ENCODE measurements at places on chromosomes 3 and 15.

GRCh38 chr15:41778521-41778920 lies 4.2 kb downstream of the MAPKBP1 start:
- DNase-seq = no peak

GRCh38 chr3:74623261-74623836 lies 8.9 kb upstream of the CNTN3 start:
- no peak for DNase-seq

- DNase-seq = no peak
These were observed 420.6 kb downstream of the TBL1XR1 start for GRCh38 chr3:176776622-176777175.

DNA sequence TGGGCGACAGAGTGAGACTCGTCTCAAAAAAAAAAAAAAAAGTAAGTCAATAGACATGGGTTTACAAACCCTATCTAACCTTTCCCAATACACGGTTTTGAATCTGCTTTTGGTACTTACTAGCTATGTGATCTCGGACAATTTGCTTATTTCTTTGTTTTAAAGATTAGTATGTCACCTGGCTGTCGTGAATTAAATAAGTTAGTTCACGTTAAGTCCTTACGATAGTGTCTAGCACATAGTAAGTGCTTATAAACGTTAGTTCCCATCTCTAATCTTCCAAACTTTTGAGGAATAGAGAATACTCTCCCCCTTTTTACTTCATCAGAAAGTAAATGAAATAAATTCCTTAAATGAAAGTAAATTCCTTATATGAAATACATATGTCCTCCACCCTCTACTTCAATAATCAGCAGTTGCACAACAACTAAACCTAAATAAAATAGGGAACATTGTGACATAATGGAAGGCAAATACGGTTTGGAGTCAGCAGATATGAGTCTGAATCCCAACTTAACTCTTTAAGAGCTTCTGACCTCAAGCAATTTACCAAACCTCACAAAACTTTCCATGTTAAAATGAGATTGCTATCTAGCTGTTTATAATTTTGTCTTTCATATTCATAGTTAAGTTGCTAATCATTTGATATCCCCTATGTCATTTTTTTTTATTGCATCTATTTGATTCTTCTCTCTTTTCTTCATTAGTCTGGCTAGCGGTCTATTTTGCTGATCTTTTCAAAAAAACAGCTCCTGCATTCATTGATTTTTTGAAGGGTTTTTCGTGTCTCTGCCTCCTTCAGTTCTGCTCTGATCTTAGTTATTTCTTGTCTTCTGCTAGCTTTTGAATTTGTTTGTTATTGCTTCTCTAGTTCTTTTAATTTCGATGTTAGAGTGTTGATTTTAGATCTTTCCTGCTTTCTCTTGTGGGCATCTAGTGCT lies 134.6 kb downstream of the PEAK1 start:
- DNase-seq = no peak

GRCh38 chr3:154656486-154656885 lies 226.5 kb upstream of the GPR149 start:
- DNase-seq = no peak

DNA sequence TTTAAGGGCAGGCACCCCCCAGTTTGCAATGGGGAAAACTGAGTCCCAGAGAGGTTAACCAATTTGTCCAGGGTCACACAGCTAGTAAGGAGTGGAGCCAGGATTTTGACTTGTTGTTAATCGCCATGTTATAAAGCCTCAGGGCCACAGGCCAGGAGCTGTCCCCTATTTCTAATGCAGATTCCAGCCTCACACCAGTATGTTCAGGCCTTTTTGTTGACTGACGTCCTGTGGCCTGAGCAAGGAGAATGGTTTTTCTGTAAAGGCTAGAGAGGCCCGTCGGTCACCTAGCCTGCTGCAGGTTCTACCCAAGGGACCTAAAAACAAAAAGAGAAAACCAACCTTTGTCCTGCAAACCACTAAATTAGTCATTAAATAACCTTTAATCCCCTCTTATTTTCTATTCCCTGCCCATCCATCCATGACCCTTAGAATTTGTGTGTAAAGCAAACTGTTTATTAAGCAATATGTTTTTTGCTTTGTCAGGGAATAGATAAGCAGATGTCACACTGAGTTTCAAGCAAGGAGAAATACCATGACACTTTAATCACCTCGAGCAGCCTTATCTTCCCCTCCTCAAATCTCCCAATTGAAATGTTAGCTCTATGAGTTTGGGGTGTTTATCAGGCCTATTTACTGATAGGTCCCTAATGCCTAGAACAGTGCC lies 14.1 kb downstream of the ACOX2 start:
- no peak for DNase-seq

GRCh38 chr3:175118382-175118941 lies 259.3 kb downstream of the NAALADL2 start:
- DNase-seq = no peak

DNA sequence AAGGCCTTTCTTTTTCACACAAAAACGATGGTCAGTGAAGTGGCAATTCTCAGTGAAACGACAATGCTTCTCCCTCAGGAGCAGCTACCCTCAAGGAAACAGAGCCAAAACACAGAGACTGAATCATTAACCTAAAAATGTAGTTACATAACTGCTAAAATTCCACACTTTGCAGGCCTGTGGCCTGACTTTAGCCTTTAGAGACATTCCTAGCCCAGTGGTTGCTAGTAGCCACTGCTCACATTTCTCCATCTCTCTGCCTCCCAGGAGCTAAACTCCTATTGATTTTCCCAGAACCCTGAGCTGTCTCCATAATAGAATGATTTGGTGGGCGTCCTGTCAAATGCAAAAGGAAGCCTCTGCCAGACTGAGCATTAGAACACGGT lies 630.1 kb upstream of the KCNMB2 start:
- no peak for DNase-seq

DNA sequence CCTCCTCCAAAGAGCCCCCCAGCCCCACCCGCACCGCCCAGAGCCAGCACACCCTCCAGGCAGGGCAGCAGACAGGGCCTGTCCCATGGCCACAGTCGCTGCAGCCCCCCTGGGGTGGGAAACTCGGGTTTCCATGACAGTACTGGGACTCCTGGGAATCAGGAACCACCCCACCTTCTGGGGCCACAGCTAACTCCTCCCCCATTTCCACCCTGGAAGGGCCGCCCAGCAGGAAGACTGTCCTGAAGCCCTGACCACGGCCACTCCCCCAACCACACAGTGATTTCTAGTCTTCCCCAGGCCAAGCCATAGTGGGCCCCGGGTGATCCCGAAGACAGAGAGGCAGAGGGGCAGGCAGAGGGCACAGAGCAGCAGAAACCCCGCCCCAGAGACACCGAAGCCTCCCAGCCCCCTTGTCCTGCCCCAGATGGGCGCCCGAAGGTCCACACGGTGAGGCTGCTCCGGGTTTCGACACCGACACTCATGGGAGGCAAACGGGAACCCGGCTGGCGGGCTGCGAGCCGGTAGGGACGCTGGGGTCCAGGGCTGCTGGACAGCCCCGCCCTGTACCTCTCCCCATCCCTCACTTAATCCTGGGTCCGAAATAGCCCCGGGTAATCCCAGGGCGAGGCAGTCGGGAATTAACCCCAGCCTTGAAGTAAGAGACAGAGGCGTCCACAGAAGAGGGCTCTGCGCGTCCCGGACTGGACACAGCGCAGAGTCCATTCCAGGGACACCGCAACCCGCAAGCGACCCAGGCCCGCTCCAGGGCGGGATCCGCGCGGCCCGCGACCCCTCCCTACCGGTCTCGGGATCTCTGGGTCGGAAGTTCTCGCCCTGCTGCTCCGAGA lies 138.4 kb downstream of the NUP210 start:
- no peak for DNase-seq

DNA sequence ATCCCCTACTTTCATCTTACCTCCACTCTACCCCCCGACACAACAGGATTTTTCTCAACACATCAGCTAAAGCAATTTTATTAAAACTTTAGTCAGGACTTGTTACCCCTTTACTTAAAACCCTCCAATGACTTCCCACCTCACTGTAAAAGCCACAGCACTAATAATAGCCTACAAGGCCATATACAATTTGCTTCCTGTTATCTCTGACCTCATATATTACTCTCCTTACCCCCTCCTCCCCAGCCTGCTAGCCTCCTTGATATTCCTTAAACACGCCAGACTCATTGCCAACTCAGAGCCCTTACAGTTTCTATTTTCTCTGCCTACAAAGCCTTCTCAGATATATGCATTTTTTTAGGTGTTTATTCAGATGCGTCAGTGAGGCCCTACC lies 54.4 kb downstream of the DCUN1D1 start:
- DNase-seq = no peak

GRCh38 chr3:46948830-46949671 lies 27.5 kb downstream of the CCDC12 start:
- DNase-seq = no peak

GRCh38 chr15:66651198-66651597 lies 50.8 kb upstream of the SMAD6 start:
- DNase-seq = no peak

DNA sequence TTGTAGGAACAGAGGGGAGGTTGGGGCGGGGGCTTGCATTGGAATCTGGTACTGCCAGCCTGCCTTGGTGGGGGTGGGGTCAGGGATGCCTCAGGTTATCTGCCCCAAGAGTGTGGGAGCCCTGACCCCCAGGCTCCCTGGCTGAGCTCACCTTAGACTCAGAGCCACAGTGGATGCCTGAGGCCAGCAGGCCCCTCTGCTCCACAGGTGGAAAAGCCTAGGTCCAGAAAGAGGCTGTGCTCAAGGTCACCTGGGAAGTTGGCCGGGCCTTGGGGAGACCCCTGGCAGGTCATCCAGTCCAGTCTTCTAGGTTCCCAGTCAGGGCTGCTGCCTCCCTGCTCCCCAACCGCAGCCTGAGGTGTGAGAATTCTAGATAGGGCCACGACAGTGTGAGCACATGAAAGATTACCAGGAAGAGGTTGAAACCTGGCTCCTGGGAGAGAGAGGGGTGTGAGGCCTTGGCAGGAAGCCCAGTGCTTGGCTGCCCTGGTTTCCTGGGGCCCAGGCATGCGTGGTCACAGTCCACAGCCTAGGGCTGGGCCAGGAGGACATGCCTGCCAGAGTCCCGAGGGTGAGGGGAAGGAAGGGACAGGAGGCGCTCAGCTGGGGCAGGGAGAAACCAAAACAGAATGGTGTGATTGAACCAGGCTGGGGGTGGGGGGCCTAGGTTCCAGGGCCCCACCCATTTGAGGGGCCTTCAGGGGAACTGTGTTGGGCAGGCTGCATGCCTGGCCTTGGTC lies 4.9 kb downstream of the HDAC11 start:
- no peak for DNase-seq

GRCh38 chr3:48756640-48757039 lies 39.6 kb upstream of the IP6K2 start:
- DNase-seq = no peak

GRCh38 chr15:98920091-98920880 lies 87.3 kb downstream of the PGPEP1L start:
- DNase-seq = no peak

- DNase-seq = no peak
These were observed 78.1 kb downstream of the P3H2 start for GRCh38 chr3:190042558-190042957.

DNA sequence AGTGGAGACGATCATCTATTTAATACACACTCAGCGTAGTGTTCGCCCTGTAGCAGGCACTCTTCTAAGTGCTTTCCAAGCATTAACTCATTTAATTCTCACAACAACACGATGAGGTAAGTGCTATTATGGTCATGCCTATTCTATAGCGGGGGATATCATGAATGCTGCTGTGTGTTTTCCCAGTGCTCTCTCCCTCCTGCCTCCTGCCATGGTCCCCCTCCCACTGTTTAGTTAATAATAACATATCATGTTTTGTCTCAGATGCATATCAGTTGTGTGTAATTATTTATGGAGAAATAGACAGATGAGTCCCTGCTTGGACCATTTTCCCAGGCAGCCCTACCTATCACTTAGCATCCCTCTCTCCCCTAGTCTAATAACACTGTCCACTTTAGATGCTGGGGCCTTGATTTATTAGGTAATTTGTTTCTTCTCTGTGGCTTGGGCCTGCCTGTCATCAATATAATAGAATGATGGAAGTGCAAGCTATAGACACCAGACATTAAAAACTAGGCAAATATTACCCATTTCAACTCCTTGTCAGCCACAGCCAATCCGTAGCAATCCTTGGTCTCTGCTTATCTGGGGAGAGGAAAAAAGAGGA lies 122.9 kb upstream of the TLE3 start:
- no peak for DNase-seq

GRCh38 chr3:48919215-48920138 lies 835 bp downstream of the ARIH2 start:
- DNase-seq = no peak

DNA sequence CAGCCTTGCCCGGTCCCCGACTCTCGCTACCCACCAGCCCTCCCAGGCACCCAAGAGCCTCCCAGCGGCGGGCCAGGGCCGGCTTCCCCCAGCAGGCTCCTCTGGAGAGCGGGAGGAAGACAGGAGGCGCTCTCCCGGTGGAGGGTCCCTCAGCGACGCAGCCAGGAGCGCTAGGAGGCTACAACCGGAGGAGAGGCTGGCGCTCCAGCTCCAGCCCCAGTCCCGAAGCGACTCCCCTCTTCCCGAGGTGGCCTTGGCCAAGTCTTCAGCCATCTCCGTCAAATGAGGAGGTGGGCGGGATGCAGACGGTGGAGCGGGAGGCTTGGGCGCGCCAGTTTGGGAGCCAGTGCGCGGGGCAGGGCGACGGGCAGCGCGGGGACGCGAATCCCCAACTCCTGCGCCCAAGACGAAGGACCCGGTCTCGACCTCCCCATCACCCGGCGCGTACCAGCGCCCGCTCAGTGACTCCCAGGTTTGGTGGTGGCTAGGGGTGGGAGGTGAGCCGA lies 722 bp downstream of the CHRNA3 start:
- no peak for DNase-seq

DNA sequence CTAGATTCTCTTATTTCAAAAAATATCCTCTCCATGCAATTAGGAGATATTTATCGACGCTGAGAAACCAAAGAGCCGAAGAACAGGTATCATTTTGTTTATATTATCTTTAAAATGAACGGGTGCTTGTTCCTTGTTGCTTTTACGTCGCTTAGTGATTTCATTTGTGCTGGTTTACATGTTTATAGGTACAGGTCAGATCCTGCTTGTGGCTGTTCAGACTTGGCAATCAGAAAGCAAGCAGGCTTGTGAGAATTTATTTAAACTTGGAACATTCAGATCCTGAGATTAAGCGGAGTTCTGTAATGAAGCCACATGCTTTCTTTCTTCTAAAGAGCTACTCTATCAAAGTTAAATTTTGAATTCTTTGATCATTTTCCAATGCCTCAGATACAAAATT lies 43.0 kb upstream of the ATP2C1 start:
- DNase-seq = no peak

- no peak for DNase-seq
These were observed 707 bp upstream of the FAM81A start for GRCh38 chr15:59437142-59437816.

DNA sequence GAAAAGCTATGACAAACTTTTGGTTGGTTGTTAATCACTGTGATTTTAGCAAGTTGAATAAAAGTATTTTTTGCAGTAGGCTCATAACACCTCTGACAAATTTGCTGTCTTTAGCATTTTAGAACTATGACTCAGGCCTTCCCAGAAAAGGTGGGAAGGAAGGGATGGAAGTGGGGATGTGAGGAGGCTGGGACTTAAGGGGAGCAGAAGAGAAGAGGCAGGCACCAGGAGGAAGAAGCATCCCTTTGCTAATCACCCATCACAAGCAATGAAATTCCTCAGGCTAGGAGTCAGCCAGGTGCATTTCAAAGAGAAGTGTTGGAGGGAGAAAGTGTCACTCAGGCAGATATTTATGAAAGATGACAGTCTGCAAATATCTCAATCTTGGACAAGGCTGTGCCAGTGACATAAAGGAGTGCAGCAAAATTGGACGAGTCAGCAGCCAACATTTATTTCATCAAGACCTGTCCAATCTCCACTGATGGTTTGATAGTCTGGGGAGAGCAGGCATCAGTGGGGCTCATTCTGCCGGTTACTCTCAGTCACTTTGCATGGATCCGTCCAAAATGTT lies 337.3 kb upstream of the ARRDC4 start:
- DNase-seq = no peak

All from stimulated activated CD8-positive, alpha-beta memory T cell treated with anti-CD3 and anti-CD28 coated beads, Interleukin-7, amount 100 ng/mL, for 1 hour (primary cell).